ENCODE measurements at places on chromosomes 7 and 10. TPM values are rescaled to one million over a fixed set of nuclear protein-coding genes. Genes with fewer than 3 reads are reported as not detected.

The UPF2 gene
- 18.6 TPM for total RNA-seq

The SORBS1 gene
- total RNA-seq = 38.9 TPM

The PON1 gene
- 0.23 TPM for total RNA-seq

The POU6F2 gene
- total RNA-seq = 6.3 TPM

The NOC3L gene
- 20.5 TPM for total RNA-seq
